Activated naive CD4-positive, alpha-beta T cell treated with Interleukin-2 at 50 U/mL for 16 hours (primary cell): ENCODE measurements at places on chromosomes 11 and 22.

GRCh38 chr11:75771646-75772410, 3.2 kb downstream of the DGAT2 start:
- DNase-seq, result no peak

DNA sequence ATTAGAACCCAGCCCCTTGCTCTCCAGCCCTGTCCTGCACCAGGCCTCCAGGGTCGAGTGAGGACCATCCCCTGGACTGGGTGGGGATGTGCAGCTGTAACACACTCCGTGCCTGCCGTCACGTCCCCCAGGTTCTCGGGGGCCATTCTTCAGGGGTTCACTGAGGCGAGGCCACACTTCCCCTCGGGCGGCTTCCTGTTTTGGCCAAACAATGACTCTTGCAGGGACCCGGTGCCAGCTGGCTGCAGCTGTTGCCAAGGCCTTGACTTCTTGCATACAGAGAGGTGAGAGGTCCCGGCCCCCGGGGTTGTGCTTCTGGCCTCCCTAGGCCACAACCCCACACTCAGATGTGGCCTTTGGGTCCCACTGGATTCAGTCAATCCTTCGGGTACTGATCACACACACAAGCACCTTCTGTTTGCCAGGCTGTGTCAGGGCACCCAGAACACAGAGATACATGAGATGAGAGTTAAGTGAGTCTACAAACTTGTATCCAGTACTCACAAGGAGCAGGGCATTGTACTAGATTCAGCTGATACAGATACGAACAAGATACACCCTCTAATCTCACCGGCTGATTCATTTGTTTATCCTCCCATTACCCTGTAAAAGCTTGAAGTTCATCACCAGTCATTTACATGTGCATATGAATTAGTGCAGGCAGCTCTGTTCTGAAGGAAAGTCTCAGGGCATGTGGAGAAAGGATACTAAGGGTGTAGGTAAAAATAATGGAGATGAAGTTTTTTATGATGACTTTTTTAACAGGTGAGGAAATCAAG, 32.9 kb downstream of the LRRC32 start:
- no peak for DNase-seq

- no peak for DNase-seq
Observed at GRCh38 chr11:114316980-114317786, 21.0 kb downstream of the NNMT start.

- no peak for DNase-seq
Observed at GRCh38 chr11:82753921-82754320, 20.3 kb upstream of the FAM181B start.

DNA sequence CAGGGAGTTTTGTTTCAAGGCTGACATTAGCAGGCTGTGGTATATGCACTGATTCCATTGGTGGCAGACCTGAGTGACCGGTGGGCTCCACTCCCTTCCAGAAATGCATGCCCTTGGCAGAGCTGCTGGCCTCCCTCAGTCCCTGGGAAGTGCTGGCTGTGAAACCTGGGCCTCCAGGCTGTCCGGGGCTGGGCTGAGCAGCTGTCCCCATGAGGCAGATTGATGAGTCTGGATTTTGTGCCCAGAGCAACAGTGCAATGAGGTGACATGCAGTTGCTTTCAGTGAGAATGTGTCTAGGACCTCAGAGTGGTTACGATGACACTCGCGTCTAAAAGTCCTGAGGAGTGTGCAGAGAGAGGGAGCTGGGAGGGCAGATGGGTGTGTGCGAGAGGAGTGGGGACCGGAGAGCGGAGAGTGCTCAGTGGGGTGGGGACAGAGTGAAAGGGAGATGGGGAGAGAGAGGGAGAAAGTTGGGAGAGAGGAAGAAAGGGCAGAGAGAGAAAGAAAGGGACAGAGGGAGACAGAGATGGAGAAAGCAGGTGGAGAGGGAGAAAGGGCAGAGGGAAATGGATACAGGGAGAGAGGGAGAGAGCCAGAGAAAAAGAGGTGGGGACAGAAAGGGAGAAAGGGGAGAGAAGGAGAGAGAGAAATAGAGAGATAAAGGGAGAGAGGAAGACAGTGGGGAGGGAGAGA, 978.3 kb downstream of the BRD1 start:
- DNase-seq, result no peak

DNA sequence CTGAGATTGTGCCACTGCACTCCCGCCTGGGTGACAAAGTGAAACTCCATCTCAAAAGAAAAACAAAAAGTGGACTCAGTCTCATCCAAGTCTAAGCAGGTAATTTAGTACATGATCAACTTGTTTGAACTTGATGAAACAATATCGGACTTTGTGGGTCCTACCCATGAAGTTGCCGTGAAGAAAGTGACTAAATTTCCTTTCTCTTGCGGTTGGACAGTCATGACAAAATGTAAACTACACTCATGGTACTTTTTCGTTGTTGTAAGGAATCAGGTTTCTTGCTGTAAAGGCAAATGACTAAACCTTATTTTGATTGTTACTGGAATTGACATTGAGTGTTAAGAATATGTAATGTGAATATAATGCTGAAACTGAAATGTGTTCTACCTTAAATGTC, 164.5 kb upstream of the PLET1 start:
- DNase-seq, result no peak

GRCh38 chr11:117489999-117490679, 162.5 kb downstream of the CEP164 start:
- no peak for DNase-seq

DNA sequence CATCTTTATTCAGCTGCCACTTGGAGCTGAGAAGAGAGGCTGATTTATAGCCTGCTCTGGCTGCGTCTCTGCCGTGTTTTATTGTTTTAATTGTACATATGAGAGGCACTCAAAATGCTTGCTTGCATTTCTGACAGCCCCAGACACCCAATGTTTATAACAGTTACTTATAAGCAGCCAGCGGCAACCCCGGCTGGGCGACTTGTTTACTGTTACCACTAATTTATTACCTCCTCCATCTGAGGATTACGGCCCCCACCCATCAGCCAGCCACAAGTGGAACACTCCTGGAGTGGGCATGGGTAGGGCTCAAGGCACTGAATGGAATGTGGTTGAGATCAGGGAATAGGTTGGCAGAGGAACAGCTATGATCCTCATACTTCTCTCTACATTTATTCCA, 61.2 kb downstream of the CLPB start:
- no peak for DNase-seq

DNA sequence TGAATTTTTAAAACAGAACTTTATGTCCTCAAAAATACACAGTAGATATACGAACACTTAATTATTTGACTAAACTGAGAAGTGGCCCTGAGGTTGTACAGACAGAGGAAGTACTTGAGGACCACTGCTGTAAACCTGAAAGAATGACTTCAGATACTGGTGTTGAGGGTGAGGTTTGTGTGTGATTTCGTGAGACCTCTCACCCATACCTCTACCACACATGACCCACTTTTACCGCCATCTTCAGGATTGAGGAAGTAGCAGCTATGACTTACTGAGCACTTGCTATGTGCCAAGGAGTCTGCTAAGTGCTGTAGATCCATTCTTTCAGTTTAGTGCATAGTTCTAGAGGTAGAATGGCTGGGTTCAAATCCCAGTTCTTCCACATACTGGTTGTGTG, 21.9 kb downstream of the MMP13 start:
- DNase-seq, result no peak

- DNase-seq, result no peak
Observed at GRCh38 chr22:42326301-42326700, 55.8 kb upstream of the TCF20 start.
